ENCODE measurements at places on chromosomes 6 and 20.

- DNase-seq: peak; percentile 10
Observed at GRCh38 chr20:61742097-61742825, 323.4 kb downstream of the TAF4 start.

- no peak for DNase-seq
Observed at GRCh38 chr20:17500826-17501225, 30.4 kb downstream of the BFSP1 start.

GRCh38 chr20:62577490-62577836 is 64.8 kb upstream of the SLCO4A1 start:
- DNase-seq: no peak

- peak; percentile 8 for DNase-seq
Observed at GRCh38 chr6:87699576-87699975, 2.5 kb downstream of the AKIRIN2 start.
